Stimulated activated CD8-positive, alpha-beta memory T cell treated with anti-CD3 and anti-CD28 coated beads, Interleukin-15, amount 100 ng/mL, for 24 hours (primary cell): ENCODE measurements at places on chromosomes 2 and 18.

DNA sequence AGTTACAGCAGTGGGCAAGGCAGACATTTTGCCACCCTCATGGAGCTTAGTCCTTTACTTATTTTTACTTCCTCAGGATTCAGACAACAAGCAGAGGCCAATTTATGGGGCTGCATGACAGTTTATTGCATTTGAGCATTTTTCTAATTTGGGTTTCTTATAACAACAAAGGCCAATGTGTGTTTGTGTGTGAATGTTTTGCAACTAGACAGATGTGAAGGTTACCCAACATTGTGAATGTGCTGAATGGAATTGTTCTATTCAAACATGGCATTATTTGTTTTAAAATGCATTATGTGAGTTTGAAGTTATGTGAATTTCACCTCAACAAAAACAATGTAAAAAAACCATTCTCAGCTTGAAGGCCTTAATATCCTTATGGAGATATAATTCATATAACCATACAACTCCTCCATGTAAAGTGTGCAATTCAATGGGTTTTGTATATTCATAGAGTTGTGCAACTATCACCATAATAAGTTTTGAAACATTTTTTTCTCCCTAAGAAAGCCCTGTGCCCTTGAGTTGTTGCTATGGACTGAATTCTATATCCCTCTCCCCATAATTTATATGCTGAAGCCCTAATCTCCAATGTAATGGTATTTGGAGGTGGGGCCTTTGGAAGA lies 57.3 kb downstream of the CCDC195 start:
- no peak for DNase-seq

DNA sequence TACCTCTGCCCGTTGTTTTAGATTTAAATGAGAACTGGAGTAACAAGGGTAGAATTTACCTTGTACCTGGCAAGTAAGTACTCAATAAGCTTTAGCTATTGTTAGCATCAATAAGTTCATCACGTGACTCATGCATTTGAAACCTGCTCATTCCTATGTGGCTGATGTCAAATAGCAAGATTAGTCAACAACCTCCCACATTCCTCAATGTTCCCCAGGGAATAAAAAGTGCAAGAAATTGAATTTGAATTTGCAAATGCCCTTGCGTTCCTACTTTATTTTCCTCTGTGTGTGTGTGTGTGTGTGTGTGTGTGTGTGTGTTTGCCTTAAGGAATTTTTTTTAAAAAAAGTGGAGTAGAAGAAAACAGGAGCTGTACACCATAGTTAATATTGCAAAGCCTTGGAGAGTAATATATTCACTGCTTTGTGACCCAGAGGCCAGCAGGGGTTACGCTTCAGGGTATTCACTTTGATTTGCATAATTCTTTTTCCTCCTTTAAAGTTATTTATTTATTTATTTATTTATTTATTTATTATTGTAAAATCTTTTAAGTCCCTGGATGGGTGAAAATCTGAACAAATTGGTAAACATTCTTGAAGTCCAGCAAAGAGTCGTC lies 43.9 kb upstream of the DNAH7 start:
- no peak for DNase-seq

GRCh38 chr18:10499230-10499629 lies 26.6 kb upstream of the NAPG start:
- DNase-seq, result no peak

DNA sequence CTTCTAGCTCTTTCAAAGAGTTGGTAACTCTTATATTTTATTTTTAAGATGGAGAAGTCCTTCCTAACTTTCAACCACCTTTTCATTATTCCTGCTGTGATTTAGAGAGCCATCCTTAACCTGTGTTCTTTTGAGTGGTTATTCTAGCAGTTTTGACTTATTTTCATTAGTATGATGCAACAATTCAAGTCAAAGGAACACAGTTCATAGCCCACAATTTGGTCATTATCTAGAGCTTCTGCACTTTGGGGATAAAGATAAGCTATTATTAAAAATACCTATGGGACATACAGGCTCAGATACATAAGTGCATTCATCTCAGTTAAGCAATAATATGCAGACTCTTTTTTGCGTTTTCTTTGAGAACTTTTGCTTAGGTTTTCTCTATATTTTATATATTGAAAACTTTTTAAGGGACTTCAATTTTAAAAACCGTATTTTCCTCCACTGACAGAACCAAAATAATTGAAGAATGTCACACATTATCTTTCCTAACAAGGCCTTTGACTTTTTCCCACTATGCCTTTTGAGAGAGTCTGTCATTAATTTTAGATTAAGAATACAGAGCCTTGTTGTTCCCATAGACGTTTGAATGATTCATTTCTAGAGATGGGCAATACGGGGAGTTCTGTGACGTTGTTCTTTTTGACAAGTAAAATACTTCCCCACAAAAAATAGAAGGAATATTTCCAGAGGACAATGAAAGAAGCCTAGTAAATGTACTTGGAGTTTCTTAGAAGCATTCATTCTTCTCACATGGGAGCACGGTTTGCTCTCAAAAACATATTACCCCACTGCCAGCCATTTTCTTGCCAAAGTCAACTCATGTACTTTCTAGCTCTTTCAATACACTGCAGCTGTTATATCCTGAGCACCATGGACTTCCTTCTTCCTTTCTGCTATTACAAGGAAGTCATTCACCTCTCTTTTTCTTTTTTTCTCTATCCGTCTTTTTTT lies 42.9 kb upstream of the RASGRP3 start:
- no peak for DNase-seq

GRCh38 chr2:201532686-201533304 lies 81.3 kb downstream of the STRADB start:
- no peak for DNase-seq

DNA sequence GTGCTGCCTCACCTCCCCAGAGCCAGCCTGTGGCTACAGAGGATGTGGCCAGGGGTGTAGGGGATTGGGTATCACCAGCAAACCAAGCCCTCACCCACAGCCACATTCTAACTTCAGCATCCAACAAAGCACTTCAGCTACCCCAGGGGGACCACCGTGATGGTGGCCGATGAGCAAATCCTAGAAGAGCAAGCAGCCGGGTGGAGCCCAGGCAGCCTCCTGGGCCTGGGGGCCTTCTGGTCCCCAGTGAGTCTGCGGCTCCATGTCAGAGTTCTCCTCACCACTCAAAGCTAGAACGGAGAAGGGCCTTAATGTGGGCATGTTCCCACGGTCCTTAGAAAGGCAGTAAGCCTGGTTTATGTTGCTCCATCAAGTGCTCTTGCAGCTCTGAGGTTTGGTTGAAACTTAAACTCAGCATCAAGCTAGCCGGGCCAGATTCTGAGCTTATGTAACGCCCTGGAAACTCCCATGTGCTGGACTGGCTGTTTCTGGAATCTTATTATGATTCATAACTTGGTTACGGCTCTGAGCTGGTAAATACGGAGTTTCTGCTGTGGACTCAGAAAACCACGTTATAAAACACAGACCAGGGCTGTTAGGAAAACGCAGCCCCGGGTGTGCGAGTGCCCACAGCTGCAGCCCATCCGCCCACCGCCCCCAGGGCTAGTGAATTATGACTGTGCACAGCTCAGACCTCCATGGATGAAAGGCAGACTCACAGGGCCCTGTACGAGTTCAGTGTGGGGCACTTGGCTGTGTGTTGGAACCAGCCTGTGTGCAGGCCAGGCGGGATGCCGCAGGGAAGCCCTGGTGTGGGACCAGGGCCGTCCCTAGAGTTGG lies 99.8 kb downstream of the SEPTIN10 start:
- no peak for DNase-seq

GRCh38 chr2:36489281-36489680 lies 108.7 kb downstream of the FEZ2 start:
- no peak for DNase-seq

DNA sequence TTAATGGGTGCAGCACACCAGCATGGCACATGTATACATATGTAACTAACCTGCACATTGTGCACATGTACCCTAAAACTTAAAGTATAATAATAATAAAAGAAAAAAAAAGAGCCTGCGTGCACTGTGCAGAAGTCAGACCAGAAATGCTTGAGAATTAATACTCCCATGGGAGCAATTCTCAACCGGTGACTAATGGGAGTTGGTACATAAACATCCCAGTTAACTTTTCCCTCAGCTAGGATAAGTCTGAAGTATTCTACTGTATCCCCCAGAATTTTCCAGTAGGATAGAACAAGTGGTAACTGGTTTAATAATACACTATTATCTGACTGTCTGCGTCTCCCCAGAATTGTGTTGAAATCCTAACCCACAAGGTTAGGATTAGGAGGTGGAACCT lies 113.6 kb upstream of the COL5A2 start:
- DNase-seq, result no peak

DNA sequence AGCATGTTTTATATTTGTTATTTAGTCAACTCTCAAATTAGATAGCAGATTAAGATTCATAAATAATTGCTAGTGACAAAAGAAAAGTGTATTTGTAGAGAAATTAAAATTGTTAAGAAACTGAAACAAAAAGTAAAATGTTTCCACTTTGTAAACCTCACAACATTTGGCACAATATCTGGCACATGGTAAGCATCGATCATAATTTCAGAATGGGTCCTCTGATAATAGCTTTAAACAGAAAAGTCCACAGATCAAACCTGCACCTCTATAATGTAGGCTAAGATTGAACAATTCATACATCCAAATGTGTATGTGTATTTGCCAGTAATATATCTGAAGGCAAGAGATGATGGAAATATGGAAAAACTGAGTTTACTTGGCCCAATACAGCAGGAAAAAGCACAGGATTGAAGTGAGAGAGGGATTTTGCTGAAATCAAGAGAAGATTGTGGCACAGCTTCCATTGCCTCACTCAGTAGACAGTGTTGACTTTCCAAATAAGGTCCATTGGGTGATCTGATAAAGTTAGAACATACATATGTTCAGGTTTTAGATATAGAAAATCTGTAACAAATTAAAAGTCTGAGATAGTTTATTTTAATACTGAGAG lies 39.4 kb downstream of the COBLL1 start:
- DNase-seq, result no peak

DNA sequence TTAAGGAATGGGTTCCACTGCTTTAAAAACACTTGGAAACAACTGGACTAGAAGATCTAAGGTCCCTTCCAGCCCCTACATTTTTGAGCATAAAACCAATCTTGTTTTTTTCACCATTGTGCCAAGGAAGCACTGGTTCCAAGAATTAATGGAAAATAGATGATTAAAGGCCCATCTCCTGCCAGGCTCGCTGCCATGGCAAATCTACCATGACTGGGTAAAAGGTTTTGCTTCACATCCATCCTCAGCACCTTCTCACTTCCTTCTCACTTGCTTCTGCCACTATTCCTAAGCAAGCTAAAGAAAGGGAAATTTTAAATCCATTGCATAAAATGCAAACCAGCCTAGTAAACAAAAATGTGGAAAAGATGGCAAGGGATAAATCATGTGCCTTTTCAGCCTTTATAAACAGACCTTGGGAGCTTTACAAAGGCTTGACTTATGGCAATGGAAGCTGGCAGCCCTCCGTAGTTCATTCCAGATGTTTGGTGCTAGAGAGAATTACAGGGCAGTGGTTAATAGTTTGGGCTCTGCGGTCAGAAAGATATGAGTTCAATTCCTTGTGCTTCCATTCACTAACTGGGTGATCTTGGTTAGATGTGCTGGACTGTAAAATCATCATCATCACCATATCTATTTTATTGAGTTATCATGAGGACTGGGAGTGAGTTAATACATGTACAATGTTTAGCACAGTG lies 27.0 kb upstream of the ST3GAL5 start:
- DNase-seq, result no peak

DNA sequence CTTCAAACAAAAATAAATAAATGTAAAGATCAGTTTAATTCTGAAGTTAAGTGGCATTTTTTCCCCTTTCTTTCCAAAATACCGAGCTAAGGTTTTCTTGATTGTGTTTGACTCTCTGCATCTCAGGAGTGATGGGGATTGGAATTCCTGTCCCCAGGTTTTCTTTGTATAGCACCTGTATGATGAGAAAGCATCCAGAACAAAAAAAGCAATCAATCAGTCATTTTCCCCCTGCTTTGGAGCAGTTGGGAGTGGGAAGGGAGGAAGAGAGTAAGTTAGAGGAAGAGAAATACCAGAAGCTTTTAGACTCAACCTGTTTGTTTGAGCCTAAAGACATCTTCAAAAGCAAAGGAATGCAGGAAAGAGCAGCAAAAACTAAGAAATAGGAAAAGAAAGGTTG lies 88.5 kb downstream of the RIF1 start:
- no peak for DNase-seq

- no peak for DNase-seq
These were observed 283.9 kb upstream of the FBXO11 start for GRCh38 chr2:48190230-48190629.

- DNase-seq, result no peak
These were observed 51.4 kb downstream of the CCDC141 start for GRCh38 chr2:178998539-178998938.

DNA sequence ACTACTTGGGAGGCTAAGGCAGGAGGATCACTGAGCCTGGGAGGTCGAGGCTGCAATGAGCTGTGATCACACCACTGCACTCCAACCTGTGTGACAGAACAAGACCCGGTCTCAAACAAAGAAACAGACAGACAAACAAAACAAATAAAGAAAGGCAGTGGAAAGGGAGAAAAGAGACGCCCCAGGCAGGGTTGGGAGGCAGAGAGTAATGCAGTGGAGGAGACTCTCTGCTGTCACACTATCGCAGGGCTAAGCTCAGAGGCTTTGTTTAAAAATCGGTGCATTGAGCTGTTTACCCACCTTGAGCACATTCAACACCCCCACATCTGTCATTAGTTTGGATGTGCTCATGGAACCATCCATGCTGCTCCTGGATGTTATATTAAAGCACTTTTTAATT lies 84.2 kb upstream of the RMP24 start:
- DNase-seq, result no peak

DNA sequence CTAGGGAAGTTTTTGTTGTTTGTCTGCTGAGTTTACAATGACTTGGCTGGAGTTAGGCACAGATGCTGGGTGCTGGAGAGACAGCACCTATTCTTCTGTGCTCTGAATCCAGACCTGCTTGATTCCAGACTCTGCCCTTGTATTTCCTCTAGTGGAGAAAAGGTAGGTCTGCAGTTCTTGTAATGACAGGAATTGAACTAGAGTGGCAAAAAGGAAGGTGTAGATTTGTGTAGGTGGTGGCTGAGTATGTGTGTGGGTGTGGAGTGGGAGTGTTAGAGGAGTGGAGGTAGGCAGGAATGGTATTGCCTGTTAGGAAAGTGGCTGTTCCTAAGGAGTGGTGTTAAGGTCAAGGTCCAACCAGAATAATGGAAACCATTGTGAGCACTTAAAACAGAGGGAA lies 71.9 kb upstream of the LYPD6 start:
- DNase-seq, result no peak

DNA sequence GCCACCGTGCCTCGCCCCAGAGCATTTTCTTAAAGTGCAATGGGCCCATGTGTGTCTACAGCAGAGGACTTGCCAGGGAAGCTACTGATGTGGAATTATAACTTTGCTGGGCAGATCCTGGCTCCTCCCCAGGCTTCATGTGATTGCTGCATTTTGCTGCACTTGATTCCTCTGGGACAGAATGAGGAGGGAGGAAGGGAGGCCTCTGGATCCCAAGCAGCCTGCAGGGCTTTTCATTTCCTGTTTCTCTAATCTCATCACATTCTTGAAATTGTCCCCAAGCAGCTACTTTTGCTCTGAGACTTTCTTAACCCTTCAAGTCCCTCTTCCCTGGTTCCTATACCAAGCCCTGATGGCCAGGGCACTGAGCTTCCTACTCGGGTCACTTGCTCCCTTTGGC lies 134.4 kb upstream of the SEC11C start:
- no peak for DNase-seq
